ENCODE measurements at places on chromosomes 2 and 18.

DNA sequence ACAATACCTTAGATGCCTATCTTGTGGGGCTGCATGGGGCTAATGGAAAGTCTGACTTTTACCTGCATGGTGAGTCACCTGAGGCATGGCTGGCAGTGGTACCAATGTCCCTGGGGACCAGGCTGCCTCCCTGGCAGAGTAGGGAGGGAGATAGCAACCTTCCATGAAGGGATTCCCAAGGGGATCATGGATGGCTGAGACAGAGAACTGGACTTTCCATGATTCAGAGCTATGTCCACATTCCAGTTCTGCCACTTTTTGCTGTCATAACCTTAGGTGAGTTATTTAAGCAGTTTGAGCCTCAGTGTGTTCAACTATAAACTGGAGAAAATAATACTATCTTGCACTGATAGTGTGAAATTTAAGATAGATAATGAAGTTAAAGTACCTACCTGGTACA, 178.6 kb downstream of the SETBP1 start:
- no peak for DNase-seq

GRCh38 chr2:97763176-97763845, 49.9 kb downstream of the ZAP70 start:
- no peak for DNase-seq

DNA sequence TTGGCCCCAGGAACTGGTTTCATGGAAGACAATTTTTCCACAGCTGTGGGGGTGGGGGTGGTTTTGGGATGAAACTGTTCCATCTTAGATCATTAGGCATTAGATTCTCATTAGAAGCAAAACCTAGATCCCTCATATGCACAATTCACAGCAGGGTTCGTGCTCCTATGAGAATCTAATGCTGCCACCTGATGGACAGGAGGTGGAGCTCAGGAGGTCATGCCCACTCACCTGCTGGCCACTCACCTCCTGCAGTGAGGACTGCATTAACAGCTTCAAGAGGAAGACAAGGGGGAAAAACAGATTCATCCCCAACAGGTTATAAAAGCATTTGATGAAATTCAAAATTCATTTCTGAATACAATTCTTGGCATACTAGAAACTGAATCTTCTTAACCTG, 38.5 kb downstream of the THAP4 start:
- no peak for DNase-seq

- DNase-seq: no peak
Observed at GRCh38 chr2:78928502-78928901, 97.0 kb upstream of the REG3G start.

- no peak for DNase-seq
Observed at GRCh38 chr2:36476411-36476810, 120.8 kb downstream of the CRIM1 start.

DNA sequence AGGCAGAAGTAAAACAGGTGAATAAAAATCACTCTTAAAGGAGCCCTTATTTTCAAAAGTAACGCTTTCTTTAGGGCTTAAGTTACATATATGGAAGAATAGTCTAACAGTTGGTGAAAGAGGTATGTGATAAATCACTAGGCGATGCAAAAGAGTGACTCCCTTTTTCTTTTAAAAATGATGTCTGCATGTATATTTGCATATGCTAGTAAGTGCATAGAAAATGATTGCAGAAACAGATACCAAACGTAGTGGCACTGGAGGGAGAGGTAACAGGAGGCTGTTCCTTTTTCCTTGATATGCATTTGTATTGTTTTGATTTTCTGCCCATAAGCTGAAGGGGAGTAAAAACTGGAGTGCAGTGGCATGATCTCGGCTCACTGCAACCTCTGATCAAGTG, 158.3 kb downstream of the PRPF40A start:
- DNase-seq: no peak

- no peak for DNase-seq
Observed at GRCh38 chr2:134513465-134513804, 205.4 kb downstream of the TMEM163 start.

GRCh38 chr2:88765154-88765888, 73.8 kb downstream of the RPIA start:
- peak; percentile 11 for DNase-seq

DNA sequence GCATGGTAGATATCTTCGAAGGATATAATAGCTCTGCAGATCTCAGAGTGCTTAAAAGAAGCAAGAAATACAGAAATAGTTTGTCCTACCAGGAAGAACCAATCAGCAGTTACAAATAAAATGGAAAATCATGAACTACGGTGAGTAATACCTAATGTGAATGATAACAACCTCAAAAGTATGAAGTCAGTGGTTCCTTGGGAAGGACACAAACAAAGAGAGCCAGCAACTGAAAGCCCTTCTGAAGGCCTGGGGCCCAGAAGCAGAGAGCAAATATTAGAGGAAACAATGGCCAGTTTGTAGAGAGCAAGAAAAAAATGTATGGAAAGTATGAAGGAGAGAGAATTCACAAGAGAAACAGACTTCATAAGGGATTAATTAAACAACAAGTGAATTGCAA, 226.8 kb upstream of the CHST9 start:
- DNase-seq: no peak

DNA sequence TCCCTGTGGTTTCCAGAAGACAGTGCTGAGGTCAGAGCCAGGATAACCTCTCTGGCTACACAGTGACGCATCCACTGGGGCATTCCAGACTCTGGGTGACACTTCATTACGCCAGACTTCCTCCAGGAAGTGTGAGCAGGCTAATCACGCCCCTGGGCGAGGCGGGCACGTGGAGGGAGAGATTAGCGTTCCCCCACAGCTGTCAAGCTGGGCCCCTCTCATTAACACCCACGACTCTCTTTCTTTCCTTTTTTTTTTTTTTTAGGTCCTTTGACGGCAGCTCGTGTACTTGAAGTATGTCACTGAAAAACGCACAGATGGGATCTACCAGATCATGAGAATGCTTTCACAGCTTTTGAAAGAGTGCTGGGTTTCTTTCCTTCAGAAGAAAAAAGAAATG, 274.6 kb downstream of the AFF3 start:
- DNase-seq: no peak

DNA sequence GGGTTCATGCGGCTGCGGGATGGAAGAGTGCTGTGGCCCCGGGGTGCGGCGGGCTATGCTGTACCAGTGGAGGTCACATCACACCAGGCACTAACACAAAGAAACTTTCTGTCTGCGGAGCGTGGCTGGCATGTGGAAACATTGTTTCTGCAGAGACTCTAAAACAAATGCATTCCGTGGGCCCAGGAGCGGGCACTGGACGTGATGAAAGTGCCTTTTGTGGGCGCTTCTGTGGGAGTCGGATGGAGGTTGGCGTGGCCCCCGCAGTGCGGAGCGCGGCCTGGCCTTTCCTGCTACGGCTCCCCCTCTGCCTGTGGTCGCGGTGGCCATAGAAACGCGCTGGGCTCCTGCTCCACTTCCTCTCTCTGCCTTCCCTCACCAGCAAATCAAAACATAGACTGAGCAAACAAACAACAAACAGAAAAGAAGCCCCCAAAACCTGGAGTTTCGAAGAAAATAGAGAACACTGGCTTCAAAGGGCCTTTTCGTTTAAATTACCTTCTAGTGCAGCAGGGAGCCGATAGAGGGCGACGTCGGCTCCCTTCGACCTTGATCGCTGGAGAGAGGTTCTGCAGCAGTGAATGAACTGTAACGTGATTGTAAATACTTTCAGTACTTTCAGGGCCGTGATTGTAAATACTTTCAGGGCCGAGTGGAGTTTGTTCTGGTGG, 51.4 kb downstream of the KIF5C start:
- peak; percentile 44 for DNase-seq

GRCh38 chr2:217086718-217087117, 226.9 kb upstream of the TNP1 start:
- no peak for DNase-seq

- no peak for DNase-seq
Observed at GRCh38 chr2:49490710-49491109, 336.4 kb upstream of the FSHR start.

DNA sequence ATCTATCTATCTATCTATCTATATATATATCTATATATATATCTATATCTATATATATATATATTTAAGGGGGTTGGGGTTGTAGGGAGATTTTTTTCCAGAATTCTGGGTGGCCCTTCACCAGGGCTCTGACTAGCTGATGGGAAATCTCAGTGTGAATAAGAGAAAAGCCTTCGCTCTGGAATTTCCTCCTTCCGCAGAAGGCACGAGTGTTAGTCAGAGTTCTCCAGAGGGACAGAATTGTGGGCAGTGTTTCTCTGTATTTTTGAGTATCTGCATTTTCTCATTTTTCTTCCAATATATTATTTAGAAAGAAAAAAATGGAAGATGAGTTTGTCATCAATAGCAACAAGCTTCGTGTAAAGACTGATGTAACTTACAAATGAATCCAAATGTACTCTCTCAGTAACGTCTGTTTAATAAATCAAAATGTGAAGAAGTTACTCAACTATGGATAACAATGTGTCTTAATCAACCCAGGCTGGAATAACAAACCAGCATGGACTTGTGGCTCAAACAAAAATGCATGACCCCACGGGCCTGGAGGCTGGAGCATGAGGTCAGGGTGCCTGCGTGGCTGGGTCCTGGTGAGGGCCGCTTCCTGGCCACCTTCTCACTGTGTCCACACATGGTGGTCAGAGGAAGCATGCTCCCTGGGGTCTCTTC, 10.6 kb upstream of the SNTG2 start:
- no peak for DNase-seq

GRCh38 chr2:242031481-242032019, 162.0 kb downstream of the RTP5 start:
- no peak for DNase-seq

- DNase-seq: no peak
Observed at GRCh38 chr18:25826823-25827222, 263.6 kb downstream of the SS18 start.

DNA sequence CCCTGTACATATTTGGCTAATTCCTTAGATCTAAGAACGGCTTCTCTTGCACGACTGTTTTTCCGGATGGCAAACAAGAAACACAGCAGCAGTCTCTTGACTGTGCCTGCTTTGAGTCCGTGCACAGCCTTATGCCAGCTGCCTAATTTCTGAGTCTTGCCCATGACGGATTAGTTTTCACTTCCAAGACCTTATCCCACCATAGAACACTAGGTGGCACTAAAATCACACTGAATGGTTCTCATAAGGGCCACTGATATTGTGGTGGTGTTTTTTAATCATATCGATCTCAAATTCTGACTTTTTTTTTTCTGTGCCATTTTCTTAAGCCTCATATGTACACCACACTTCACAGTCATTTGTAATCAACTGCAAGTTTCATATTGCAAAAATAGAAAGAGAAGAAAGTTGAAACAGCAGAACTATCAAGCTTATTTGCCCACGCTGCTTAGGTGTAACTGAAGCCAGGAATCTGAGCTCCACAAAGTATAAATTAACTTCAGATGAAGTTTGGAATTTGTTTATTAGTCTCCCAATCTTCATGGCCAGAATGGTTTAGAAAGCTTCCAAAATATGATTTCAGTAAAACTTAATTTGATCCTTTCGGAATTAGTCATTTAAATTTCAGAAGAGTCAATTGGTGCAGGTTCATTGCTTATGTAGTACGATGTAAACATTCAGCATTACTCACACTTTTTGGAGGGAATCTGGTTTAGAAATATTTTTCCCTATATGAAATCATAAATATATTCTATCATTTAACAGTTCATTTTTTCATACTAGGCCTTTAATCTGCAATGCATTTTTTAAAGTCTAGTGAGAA, 45.5 kb upstream of the SCN7A start:
- peak; percentile 86 for DNase-seq

- DNase-seq: peak; percentile 70
Observed at GRCh38 chr2:60553495-60554073, at the start of gene BCL11A. TSS of gene BCL11A (minus strand) at chr2:60553654. CDS start at chr2:60553270, 384 bp downstream.

GRCh38 chr2:33321236-33321771, 155.1 kb upstream of the RASGRP3 start:
- no peak for DNase-seq

DNA sequence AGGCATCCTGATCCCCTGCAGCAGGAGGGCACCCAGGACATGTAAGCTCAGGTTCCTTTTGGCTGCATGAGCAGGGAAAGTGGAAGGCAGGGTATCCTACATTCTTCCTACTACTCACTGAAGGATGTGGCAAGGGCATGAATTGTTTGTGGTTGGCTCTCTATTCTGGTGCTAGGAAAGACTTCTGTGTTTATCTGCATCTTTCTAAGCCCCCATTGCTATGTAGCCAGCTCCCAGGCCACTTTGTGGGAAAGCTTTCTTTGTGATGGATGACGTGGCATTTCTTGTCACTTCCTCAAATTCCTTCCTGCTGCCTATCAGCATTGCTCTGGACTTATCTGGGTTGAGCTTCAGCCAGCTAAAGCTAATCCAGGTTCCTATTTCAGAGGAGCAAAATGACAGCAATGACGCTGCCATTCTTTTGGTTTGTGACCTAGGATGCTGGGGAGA, 46.2 kb downstream of the MEIS1 start:
- no peak for DNase-seq

GRCh38 chr2:228705318-228705717, 523.8 kb upstream of the SPHKAP start:
- no peak for DNase-seq

- DNase-seq: no peak
Observed at GRCh38 chr2:161085149-161085548, 75.1 kb upstream of the TANK start.

DNA sequence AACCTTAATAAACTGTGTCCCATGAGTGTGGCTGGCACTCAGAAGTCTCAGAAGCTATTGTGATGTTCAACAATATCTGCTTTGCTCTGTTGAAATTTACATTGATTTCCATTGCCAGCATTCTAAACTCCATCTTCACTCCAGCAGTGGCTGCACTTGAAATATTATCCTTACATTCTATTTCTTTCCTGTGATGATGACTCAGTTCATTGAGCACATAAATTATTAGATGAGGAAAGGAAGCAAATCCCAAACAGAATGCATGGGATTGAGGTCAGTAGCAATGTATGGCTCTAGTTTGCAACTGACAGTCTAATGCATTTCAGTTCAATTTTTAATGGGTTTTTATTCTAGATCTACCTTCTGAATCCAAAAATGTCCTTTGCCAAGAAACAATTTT, 92.4 kb upstream of the TTN start:
- no peak for DNase-seq

GRCh38 chr2:230694241-230694640, 18.4 kb upstream of the CAB39 start:
- DNase-seq: no peak

- DNase-seq: no peak
Observed at GRCh38 chr18:61574665-61575064, 241.4 kb downstream of the CDH20 start.

DNA sequence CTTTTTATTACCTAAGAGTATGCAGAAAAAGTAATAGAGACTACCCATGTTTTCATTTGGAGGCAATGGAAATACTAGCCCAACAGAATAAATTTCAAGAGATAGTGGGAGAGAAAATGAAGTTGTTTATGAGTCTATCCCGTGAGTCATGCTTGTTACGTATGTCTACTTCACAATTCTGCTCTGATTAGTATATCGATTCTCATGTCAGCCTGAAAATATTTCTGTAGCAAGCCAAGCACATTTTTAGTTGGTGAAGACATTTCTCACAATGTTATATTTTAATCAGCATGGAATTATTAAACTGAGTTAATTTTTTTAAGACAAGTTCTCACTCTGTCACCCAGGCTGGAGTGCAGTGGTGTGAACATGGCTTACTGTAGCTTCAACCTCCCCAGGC, 346.1 kb downstream of the RPRM start:
- DNase-seq: no peak

Measured in NCI-H1694 treated with DMSO at 0.1 percent for 48 hours (cell line).